ENCODE measurements at places on chromosomes 12 and 14.

DNA sequence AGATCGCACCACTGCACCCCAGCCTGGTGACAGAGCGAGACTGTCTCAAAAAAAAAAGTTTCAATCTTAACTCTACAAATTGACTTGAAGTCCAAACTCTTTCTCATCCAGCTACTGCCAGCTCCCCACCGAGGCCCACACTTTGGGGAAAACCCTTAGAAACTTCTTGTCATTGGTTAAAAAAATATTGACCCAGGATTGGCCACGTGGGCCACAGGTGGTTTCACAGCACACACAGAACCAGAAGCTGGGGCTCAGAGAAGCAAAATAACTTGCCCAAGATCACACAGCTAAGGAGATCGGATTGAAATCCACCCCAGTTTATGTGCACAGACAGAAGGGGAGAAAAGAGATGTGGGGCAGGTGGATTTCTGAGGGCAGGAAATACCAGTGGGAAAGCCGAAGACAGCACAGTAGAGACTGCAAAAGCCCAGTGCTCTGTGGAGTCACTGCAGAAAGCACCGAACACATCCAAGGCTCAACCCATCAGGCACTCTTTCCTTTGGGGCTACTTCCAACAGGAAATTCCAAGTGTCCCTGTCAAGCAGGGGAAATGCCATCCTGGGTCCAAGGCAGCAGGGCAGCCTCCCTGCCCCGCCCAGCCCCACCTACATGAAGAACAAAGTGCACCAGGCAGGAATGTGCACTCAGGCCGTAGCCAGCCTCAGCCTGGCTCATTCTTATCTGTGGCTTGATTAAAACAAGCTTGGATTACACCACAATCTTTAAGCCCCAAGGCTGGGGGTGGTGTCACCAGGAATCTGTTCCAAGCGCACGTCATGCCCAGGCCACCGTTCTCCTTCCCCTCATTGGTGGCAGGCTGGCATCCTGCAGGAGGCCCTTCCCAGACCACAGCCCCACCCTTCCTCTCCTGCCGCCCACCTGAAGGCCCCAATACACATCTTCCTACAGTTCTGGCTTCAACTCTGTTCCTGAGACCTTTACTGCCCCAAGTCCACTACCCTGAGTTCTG is 72.5 kb downstream of the ITPK1 start:
- DNase-seq = no peak

- DNase-seq = no peak
Observed at GRCh38 chr12:92566448-92567019, 136.3 kb upstream of the PLEKHG7 start.

- DNase-seq = no peak
Observed at GRCh38 chr12:93166541-93167307, 211.0 kb upstream of the NUDT4 start.

DNA sequence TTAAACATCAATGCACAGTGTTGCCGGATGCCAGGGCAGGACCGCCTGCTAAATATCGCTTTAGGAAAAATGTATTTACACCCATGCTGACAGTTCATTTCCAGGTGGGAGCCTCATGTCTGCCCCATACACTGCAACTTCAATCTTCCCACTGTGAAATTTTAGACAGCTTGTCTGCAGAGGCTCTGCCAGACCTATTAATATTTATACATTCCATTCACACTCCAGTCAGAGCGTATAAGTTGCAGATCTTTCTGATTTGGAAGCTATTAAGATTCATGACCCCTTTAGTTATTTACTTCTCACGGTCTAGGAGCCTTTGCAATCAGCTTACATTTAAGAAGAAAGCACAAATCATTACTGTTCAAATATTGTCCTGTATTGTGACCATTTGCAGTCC is 357.4 kb downstream of the ATP23 start:
- DNase-seq = no peak

DNA sequence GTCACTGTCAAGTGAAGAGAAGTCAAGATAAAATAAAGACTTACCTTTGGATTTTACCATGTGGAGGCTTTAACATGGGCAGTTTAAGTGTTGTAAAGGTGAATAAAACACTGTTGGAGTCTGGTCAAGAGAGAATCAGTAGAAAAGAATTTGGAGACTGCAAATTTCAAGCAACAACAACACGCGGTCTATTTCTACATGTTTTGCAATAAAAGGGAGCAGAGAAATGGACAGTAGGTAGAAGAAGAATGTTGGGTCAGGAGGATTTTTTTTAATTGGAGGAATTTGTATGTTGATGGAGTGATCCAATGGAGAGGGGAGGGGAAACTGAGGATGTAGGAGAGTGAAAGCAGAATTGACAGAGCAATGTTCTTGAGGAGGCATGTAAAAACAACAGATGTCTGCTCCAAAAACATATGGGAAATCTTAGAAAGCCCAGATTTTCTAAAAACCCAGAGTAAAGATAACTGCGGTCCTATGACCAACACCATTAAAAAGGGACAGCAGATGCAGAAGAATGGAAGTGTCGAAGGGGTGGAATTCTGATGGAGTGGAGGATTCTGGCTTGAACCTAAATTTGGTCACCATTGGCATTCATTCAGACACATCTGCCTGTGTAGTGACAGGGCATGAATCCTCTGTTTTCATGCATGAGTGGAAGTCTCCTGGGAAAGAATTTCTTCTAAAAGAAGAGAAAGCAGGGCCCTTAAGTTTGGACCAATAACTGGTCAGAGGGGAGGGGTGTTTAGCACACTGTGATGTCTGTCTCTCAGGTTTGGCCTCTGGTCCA is 68.0 kb upstream of the OSBPL8 start:
- DNase-seq = no peak

GRCh38 chr12:100141998-100142850 is 450 bp downstream of the BLTP3B start:
- DNase-seq = peak; percentile 23

- no peak for DNase-seq
Observed at GRCh38 chr12:121003650-121004049, 12.6 kb downstream of the C12orf43 start.

GRCh38 chr12:111846016-111846415 is 4.0 kb downstream of the MAPKAPK5 start:
- no peak for DNase-seq

DNA sequence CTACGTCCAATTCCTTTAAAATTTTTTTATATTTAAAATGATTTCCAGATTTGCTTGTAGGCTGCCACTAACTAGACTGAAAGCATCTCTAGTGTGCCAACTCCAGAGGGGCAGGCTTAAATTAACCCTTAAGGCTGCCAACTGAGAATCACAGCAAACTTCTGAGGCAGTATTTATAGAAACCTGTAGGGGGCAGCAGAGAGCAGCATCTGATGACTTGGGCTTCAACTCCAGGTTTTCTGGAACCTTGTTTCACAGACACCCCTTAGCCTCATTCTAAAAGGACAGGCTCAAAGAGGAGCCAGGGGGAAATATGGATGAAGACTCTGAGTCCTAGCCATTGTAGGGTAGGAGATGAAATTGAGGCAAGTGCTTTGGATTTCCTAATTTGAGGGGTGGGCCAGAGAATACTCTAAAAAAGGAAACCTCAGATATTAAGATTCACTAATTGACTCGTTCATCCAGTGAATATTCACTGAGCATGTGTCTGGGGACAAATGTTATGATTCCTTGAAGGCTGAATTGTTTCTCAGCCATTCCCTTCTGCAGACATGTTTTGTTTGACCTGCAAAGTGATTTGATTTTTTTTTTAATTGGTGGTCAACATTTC is 63.3 kb upstream of the HSPB8 start:
- DNase-seq = no peak

DNA sequence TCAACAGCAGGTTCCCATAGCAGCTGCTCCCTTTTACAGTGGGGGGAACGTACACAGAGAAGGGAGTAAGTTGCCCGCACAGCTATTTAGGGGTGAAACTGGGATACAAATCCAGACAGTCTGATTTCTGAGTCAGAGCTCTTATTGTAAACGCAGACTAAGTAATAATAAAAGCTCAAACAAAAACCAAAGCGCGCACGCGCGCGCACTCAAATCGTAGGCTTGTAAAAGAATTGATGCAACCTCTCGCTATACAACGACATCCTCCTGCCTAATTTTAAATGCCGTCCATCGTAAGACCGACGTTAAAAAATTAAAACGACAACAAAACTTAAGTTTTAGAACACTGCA is 747 bp upstream of the DACT1 start:
- DNase-seq = peak; percentile 19

DNA sequence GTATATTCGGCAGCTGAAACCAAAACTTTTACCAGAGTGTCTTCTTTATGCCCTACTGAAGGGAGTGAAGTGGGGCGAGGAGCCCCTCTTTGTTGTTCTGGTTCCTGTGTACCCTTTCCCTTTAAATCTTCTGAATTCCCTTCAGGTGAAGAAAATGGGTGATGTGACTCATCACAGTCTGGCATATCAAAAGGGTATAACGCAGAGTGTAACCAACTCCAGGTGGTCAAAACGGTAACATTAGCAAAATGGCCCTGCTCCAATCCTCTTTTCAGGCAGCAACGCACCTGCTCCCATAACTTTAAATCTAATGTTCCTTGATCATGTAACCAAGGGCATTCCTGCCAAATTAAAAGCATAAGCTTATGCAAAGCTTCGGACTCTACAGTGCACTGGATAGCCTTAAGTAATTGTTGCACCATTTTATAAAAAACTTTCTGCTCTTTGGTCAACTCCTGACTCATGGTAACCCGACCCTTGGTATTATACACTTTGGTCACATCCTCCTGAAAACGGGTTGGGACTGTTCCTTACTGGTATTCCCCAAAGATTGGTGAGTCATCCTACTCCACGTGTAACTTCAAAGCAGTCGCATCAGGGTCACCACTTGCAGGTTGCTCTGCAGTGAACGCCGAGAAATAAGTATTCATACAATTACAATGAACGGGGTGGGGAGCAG is 83.1 kb downstream of the KCNMB4 start:
- DNase-seq = no peak

DNA sequence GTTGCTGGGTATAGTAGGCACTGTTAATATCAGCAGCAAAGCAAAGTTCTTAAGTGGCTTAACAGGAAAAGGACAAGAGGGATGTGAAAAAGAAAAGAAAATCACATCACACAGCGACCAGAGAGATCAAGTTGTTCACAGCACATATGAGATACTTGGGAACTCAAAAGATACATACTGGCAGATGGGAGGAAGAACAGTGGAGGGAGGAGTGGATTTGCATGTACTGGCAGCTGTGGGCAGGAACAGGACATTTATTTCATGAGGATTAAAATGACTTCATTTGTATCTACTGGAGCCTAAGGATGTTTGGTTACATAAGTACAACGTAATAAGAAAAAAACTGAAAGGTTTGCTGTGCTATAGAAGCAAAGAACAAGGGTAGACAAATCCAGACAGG is 136.5 kb upstream of the IFNG-AS1 start:
- no peak for DNase-seq

- no peak for DNase-seq
Observed at GRCh38 chr14:27995691-27996090, 770.9 kb upstream of the FOXG1 start.

GRCh38 chr12:110689281-110690126 is 589 bp upstream of the HVCN1 start:
- peak; percentile 14 for DNase-seq

- no peak for DNase-seq
Observed at GRCh38 chr12:92334552-92334951, 188.9 kb upstream of the BTG1 start.

- peak; percentile 51 for DNase-seq
Observed at GRCh38 chr12:108803428-108804105, 53.8 kb downstream of the SSH1 start.

DNA sequence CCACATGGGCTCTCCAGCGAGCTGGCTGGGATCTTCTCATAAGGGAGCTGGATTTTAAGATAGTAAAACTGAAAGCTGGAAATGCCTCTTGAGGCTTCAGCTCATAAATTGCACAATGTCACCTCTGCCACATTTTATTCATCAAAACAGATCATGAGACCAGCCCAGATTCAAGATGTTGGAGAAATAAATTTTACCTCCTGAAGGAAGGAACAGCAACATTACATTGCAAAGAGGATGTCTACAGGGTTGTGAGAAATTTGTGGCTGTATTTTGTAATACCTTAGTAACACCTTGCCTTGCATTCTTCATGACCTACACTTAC is 43.1 kb upstream of the KRR1 start:
- DNase-seq = no peak

GRCh38 chr14:63770187-63770807 is 42.4 kb upstream of the SGPP1 start:
- peak; percentile 43 for DNase-seq

DNA sequence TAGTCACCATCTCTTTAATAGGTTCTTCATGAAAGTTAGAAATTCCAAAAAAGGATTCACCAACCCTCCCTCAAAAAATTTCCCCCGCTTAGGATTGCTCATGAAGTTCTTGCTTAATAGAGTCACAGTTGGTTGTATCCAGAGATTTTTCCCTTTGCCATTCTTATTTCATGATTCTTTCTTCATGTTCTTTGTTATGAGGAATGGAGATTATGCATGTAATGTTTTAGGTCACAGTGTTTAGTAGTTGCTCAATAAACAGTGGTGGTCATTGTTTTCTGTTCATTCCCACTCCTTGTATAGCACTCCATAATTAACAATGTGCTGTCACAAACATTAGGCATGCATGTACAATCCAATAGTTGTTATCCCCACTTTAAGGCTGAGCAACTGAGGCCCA is 51.2 kb upstream of the RTRAF start:
- DNase-seq = no peak

DNA sequence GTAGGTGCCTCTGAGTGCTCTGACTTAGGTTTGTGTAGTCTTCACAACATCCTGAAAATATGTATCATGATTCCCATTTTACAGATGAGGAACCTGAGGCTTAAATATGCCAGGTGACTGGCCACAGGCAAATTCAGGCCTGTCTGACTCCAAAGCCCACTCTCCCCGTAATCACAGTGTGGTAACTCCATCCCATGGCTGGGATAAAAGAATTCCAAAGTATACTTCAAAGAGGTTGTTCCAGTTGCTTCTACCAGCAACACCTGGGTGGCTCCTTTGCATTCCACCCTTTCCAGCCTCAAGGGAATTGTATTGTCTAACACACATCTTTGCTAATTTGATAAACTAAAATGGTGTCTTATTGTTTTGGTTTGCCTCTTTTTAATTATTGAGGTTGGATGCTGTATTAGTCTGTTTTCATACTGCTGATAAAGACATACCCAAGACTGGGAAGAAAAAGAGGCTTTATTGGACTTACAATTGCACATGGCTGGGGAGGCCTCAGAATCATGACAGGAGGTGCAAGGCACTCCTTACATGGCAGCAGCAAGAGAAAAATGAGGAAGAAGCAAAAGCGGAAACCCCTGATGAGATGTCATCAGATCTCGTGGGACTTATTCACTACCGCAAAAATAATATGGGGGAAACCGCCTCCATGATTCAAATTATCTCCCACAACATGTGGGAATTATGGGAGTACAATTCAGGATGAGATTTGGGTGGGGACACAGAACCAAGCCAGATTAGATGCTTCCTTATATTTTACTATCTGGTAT is 9.9 kb upstream of the CHST11 start:
- no peak for DNase-seq

All from activated T-cell treated with anti-CD3 and anti-CD28 coated beads for 4 hours (primary cell).